Tibial nerve (tissue), 4 donors: ENCODE measurements at places on chromosomes 7 and 10. TPM values are rescaled to one million over a fixed set of nuclear protein-coding genes. Genes with fewer than 3 reads are reported as not detected.

OR2A12 gene
- total RNA-seq = not detected

- H3K27ac ChIP-seq = no peak overlapping the region
- H3K4me3 ChIP-seq = no peak overlapping the region
- DNase-seq = no peak
- H3K4me1 ChIP-seq = no peaks in the 10 kb centered on the region
- no peaks in the 10 kb centered on the region for H3K36me3 ChIP-seq
Observed at GRCh38 chr10:131102676-131103075, 208.8 kb downstream of the TCERG1L start.

GRCh38 chr7:92268921-92269320, 23.1 kb downstream of the ANKIB1 start:
- H3K27me3 ChIP-seq = no peaks in the 10 kb centered on the region
- no peak overlapping the region for H3K27ac ChIP-seq
- no peaks in the 10 kb centered on the region for H3K4me1 ChIP-seq
- H3K4me3 ChIP-seq = no peak overlapping the region

DOCK1 gene
- total RNA-seq = 57.3 TPM

ACTR3C gene
- total RNA-seq = 0.90 TPM

- no peak for DNase-seq
- no peaks in the 10 kb centered on the region for H3K4me1 ChIP-seq
- H3K27me3 ChIP-seq = no peaks in the 10 kb centered on the region
- H3K4me3 ChIP-seq = no peak overlapping the region
- H3K27ac ChIP-seq = no peak overlapping the region
Observed at GRCh38 chr10:68242051-68242450, 10.1 kb upstream of the ATOH7 start.

FGFBP3 gene
- 6.5 TPM for total RNA-seq

DNA sequence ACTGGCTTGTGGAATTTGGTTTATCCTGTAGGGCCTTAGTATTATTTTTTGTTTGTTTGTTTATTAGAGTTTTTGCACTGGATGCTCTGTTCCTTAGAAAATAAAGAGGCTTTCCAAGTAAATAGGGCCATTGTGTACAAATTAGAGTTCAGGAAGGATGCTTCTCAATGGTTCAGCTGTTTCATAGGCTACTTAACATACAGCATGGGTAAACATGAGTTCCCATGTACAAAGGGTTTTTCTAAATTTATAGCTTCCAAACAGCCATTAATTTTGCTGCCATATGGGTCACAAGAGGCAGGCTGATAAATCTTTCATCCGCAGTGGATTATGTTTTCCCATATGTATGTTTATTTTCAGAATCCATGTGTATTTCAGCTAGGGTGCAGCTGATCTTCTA, 121.6 kb upstream of the WDR11 start:
- H3K4me3 ChIP-seq = no peak overlapping the region
- no peaks in the 10 kb centered on the region for H3K4me1 ChIP-seq
- no peak for DNase-seq
- H3K27me3 ChIP-seq = no peaks in the 10 kb centered on the region
- H3K36me3 ChIP-seq = no peaks in the 10 kb centered on the region

- no peaks in the 10 kb centered on the region for H3K36me3 ChIP-seq
- no peak overlapping the region for H3K27ac ChIP-seq
- no peak for DNase-seq
- no peak overlapping the region for H3K4me3 ChIP-seq
- H3K27me3 ChIP-seq = no peaks in the 10 kb centered on the region
Observed at GRCh38 chr10:117239721-117240620, 943 bp upstream of the SLC18A2 start.

DNA sequence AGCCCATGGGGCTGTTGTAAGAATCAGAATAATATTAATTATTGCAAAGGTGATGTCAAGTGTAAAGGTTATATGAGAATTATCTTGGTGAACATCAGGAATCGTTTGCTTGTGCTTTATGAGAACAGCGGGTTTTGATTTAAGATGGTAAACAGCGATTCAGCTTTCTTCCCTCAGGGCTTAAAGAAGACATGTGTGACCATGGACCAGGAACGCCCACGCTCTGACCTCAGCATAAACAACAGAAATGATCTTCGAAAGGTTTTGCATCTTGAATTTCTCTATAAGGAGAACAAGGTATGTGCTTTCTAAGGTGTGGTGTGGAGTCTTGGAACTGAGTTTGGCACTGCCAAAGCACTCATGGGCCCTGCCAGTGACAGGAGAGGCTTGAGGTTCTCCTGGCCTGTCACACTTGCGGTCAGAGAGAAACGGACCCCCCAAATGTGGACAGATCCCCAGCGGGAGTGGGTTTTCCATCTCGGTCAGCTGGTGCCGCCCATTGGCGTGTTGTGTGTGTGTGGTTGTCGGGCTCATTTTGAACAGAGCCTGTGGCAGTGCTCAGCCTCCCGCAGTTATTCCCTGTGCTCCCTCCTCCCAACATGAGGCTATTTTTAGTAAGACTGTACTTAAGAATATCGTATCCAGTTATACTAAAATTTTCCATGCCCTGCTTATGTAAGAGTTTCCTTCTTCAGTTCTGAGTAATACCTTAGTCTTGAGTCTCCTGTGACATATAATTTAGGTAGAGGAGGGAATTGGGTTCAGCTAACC, 7.2 kb downstream of the MINDY4 start:
- no peak overlapping the region for H3K4me3 ChIP-seq
- H3K27ac ChIP-seq = no peak overlapping the region
- no peak for DNase-seq

DNA sequence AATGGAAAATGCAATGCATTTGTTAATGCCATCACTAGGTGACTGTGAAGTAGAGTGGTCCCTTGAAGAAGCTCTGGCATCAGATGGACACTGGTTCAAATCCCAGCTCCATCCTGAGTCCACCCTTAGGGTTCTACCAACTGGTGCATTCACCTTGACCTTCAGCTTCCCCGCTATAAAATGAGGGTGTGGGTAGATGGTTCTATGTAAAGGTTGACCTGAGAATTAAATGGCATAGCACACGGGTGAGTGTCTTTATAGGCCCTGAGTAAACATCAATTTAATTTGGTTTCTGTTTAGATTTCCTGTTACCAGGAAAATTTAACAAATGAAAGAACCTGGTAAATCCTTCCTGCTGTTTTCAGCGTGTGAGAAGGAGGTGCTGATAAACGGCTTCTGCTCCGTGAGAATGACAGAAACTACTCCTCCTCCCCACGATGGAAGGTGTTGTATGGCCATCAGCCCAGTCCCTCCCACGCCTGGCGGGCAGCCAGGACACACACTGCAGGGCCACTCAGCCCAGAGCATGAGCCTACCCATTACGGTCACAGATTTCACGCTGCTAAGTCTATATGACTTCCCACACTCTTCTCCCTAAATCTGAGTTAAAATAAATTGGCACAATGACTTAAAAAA, 210.1 kb downstream of the TNS3 start:
- H3K27me3 ChIP-seq = no peaks in the 10 kb centered on the region

GRCh38 chr7:42831718-42832522, 80.0 kb downstream of the C7orf25 start:
- no peaks in the 10 kb centered on the region for H3K27me3 ChIP-seq
- H3K36me3 ChIP-seq = no peaks in the 10 kb centered on the region

RGS10 gene
- total RNA-seq = 18.6 TPM

GRCh38 chr10:14478604-14479003, 147.9 kb upstream of the FRMD4A start:
- H3K27ac ChIP-seq = no peak overlapping the region
- peaks cover 20% of the 10 kb centered on the region for H3K4me1 ChIP-seq
- no peaks in the 10 kb centered on the region for H3K27me3 ChIP-seq
- H3K36me3 ChIP-seq = no peaks in the 10 kb centered on the region
- DNase-seq = peak; percentile 72

DNA sequence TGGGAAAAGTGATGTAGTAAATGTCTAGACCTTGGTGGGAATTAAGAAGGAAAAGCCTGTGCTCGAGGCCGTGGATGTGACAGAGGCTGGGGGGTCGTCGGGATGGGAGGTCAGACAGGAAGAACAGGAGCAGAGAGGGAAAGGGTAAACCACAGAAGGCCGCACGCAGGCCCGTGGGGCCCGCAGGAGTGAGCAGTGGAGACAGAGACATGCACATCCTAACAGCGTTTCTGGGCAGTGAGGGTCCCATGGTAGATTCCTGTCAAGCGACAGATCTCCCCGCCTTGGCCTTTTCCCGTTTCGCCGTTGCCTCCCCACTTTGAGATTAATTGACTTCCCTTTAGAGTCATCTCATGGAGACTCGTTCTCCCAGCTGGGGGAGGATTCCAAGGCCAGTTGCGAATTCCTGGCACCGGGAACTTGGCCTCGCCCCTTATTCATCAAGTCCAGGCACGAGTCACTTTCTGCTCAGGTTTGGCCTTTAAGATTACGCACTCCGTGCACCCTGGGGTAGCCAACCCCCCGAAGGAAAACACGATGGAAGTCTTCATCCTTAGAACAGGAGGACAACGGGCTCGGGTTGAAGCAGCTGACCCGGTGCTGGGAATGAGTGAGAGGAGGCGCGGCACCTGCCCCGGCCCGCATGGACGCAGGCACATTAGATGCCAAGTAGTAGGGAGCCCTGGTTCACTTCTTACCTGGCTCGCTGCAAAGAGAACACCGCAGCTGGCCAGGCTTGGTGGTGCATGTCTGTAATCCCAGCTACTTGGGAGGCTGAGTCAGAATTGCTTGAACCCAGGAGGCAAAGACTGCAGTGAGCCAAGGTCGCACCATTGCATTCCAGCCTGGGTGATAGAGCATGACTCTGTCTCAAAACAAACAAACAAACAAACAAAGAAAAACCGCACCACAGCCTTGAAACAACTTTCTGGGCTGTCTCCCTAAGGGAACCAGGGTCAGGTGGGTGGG, 315.2 kb upstream of the SHH start:
- DNase-seq = no peak
- H3K36me3 ChIP-seq = no peaks in the 10 kb centered on the region
- no peak overlapping the region for H3K27ac ChIP-seq
- no peaks in the 10 kb centered on the region for H3K27me3 ChIP-seq
- no peaks in the 10 kb centered on the region for H3K4me1 ChIP-seq

GRCh38 chr10:14570800-14571199, 203.9 kb downstream of the FAM107B start:
- H3K27ac ChIP-seq = peak overlapping the region; percentile 65
- H3K27me3 ChIP-seq = no peaks in the 10 kb centered on the region
- H3K36me3 ChIP-seq = no peaks in the 10 kb centered on the region
- DNase-seq = no peak

SSC4D gene
- total RNA-seq = not detected

- no peaks in the 10 kb centered on the region for H3K27me3 ChIP-seq
- H3K4me1 ChIP-seq = no peaks in the 10 kb centered on the region
- DNase-seq = no peak
- no peak overlapping the region for H3K4me3 ChIP-seq
- H3K27ac ChIP-seq = no peak overlapping the region
- H3K36me3 ChIP-seq = no peaks in the 10 kb centered on the region
Observed at GRCh38 chr7:26843705-26844104, 20.7 kb downstream of the SKAP2 start.

FAM204A gene
- total RNA-seq = 39.6 TPM

GRCh38 chr10:19929506-19930140, 113.4 kb downstream of the PLXDC2 start:
- no peak for DNase-seq
- no peaks in the 10 kb centered on the region for H3K27me3 ChIP-seq
- peak overlapping the region; percentile 16 for H3K27ac ChIP-seq
- H3K4me3 ChIP-seq = no peak overlapping the region
- H3K36me3 ChIP-seq = no peaks in the 10 kb centered on the region

DNA sequence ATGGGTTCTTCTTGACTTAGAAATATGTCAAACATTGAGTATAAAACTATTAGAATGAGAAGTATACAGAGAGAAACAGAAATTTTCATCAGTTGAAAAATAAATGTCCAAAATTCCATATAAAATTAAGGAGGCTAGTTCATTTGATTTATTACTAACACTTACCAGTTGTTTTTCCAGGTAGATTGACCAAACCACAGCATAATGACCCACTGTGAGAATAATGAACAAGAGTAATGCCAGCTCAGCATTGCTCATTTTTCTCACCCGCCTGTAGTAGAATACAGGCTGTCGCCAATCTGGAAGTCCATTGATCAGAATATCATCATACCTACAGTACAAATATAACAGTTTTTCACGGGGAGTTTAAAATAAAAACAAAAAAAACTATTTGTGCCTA, 82.9 kb downstream of the DNAJC1 start:
- H3K27me3 ChIP-seq = no peaks in the 10 kb centered on the region
- no peaks in the 10 kb centered on the region for H3K36me3 ChIP-seq
- H3K27ac ChIP-seq = no peak overlapping the region
- no peak overlapping the region for H3K4me3 ChIP-seq

DNA sequence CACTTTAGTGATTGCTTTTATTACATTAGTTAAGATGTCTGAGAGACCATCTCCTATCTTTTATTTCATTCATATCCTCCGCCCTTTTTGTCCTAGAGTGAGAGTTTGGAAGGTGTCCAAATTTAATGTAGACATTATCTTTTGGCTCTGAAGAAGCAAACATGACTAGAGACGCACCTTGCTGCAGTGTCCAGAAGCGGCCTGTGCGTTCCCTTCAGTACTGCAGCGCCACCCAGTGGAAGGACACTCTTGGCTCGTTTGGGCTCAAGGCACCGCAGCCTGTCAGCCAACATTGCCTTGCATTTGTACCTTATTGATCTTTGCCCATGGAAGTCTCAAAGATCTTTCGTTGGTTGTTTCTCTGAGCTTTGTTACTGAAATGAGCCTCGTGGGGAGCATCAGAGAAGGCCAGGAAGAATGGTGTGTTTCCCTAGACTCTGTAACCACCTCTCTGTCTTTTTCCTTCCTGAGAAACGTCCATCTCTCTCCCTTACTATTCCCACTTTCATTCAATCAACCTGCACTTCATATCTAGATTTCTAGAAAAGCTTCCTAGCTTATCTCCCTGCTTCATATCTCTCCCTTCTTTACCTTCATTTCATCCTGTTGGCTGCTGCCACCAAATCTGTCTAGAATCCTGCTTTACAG, 10.4 kb upstream of the CLCN1 start:
- H3K4me3 ChIP-seq = no peak overlapping the region
- peak; percentile 78 for DNase-seq
- no peaks in the 10 kb centered on the region for H3K27me3 ChIP-seq
- peaks cover 93% of the 10 kb centered on the region for H3K36me3 ChIP-seq

GLRX3 gene
- total RNA-seq = 34.5 TPM

DNA sequence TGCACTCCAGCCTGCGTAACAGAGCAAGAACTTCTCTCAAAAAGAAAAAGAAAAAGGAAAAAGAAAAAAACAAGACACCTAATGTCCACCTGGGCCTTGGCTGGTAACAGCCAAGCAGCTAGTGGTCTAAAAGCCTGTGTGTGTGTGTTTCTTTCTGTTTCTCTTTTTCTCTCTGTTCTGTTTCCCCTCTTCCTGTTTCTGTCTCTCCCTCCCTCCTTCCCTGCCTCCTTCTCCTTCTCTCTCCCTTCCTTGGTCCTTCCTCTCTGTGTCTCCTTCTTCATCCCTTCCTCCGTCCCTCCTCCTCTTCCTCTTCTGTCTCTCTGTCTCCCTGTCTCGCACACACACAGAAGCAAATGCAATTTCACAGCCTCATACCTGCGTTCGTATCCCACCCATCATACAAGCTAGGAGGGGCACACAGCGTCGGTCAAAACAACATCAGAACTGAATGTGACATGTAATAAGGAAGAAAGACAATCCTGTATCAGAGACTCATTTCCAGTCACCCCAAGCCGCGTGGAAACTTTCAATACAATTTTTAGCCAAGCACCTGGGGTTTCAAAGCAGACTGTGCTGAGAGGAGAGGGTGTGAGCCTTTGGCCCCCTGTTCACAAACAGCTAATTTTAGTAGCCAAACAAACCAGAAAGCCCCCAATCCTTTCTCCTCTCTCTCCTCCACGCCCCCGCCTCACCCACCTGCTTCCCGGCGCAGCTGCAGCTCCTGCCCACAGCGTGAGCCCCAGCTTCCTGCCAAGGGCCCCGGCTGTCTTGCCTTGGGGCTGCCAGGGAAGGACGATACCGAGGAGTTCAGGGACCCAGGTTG, 50.2 kb upstream of the GNA12 start:
- no peak overlapping the region for H3K27ac ChIP-seq
- H3K4me1 ChIP-seq = peaks cover 5% of the 10 kb centered on the region
- no peaks in the 10 kb centered on the region for H3K36me3 ChIP-seq
- H3K27me3 ChIP-seq = no peaks in the 10 kb centered on the region
- peak overlapping the region; percentile 21 for H3K4me3 ChIP-seq
